ENCODE measurements at places on chromosomes 1 and 21.

- DNase-seq = no peak
Measured at GRCh38 chr1:229406798-229407197, 27.1 kb downstream of the ACTA1 start.

DNA sequence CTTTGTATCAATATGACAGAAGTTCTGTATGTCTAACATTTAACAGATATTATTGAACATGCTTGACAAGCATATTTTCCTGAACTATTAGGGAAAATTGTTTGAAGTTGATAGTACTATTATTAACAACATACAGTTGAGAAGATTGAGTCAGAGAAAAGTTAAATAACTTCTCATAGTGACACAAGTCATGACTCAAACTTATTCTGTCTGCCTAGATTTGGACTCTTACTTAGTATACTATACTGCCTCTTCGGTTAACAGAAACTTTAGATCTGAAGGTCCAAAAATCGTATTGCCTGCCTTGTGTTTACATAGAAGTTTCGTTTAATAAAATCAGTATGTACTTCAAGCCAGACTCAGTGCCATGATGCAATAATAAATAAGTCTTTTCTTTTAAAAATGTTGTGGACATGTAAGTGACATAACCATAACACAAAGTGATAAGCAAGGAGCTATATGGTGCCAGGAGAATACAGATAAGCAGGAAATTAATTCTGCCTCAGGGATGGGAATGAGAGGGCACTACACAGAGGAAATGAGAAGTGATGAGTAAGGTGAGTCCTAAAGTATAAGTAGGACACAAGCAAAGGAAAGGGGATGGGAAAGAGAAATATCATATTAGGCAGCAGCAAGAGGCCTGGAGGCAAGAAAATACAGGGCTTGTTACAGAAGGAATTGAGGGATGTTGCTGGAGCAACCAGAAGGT is 48.1 kb downstream of the LHX9 start:
- DNase-seq = no peak

DNA sequence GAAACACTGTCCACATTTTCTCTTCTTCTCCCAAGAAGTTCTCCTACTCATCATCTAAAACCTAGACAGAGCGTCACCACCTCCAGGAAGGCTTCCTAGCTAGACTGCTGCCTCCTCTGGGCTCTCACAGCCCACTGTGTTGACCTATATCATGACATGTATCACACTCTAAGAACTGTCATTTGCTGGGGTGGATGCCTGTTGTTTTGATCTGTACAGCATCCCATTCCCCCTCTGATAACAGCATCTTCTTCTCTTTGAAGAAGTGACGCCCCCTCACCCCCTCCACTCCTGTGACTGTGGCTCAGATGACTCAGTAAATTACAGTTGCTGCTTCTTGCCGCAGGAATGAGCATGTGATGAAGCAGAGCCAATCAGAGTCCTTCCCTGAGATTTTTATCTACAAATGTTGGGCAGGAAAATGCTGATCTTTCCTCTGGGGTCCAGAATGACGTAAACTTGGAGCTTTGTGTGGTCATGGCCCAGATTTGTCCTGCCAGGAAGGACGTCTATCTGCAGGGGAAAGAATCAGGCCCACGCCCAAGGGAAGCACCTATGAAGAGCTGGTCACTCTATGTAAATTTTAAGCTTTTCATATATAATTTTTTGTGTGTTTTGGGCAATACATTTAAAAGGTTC is 28.0 kb upstream of the FOXO6 start:
- no peak for DNase-seq

DNA sequence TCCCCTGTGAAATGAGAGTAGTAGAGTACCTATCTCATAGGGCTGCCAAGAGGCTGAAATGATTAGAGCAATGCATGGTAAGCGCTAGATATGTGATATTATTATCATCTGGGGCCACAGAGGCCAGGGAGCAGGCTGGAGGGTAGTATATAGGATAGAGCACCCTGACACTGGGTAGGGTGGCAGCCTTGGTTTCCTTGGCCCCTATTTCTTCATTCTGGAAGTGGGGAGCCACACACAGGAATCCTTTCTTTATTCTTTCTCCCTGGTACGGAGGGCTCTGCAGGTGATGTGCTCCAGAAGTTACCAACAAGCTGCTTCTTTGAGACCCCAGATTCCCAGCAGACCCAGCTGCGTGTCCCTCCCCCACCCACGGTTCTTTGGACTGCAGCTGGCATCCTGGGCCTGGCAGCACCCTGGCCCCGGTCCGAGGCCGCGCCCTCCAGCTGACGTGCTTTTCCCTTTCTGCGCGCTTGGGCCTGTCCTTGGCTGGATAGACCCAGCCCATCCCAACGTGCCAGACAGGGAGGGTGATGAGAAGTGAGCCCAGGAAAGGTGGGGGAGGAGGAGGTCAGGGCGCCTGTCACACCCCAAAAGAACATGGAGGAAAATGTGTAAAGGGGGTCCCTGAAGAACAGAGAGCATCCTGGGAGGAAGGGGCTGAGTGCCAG is 18.2 kb downstream of the INAVA start:
- no peak for DNase-seq

DNA sequence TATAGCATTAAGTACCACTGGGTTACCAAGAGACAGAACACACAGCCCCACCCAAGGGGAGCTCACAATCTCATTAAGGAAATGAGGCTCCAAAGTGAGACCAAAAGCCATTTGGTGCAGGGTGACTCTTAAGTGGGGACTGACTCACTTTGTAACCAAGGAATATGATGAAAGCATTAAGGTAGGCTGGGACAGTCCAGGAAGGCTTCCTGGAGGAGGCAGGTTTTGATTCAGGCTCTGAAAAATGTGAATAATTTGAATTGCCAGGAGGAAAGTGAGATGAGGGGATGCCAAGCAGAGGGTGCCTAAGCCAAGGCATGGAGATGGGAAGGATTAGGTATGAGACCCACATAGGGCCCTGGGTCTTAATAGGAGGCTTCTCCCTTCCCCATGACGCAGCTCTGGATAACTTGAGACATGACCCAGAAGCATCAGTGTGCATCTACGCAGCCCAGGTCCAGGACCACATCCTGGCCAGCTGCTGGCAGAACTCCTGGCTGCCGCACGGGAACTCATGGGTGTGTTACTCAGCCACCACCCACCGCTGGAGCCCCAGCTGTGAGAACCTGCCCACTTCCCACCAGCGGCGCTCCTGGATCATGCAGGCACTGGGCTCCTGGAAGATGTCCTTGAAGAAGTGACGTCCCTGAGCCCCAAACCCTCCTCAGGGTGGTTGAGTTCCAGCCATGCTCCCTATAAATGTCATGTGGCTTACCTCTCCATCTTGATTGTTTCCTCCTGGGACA is 5.9 kb upstream of the TTC4 start:
- no peak for DNase-seq

All from CD4-positive, alpha-beta T cell treated with Interleukin-15 for 1 hour (primary cell).